ENCODE measurements at places on chromosomes 7 and 10.

DNA sequence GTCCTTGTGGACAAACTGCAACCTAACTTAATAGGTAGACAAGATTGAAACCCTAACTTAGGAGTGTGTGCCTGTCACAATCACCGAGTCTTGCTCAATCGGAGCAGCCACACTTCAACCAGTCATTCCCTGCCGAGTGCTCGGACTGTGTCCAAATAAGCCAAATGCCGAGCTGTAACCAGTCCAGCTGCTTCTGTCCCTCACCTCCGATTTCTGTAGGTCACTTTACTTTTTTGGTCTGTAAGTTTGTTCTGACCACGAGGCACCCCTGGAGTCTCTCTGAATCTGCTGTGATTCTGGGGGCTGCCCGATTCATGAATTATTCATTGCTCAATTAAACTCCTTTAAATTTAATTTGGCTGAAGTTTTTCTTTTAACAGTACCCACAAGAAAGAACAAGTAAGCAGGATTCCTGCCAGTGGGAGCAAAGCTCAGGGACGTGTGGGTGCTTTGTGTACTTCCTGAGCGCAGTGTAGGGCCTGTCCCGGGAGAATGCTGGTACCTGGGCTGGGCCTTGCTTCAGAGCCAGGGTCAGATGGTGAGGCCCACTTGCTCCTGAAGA, 140.1 kb downstream of the ACTR3B start:
- DNase-seq = no peak

DNA sequence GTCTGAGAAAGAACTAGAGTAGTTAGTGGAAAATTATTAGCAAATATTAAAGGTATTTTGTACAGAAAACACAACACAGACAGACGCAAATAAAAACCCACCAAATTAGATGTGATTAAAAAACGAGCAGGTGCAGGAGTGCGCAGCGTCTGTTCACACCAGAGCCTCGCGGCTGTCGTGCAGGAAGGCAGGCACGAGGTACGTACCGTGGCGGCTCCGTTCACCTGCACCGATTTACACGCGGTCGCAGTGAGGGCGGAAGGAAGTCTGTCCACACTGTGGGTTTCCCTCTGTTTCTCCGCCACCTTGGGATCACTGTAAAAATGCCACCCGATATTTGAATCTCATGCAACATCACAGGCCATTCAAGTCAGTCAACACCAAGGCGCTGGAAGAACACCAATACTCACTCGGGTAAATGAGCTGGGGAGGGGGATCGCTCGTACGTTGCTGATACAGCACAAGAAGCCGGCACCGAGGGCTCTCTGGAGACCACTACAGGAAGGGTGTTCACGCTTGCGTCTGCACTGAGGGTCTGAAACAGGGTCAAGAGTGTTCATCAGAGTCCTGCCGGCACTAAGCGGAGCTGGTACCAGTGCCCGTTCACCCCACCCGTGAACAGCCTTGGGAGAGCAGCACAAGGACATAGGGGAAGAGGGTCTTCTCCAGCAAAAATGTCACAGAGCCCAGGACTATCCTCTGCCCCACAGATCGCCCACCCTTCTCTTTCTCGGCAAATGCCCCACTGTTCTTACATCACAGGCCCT, 116.8 kb downstream of the LARP4B start:
- no peak for DNase-seq

GRCh38 chr10:16848562-16849154, 31.4 kb upstream of the RSU1 start:
- no peak for DNase-seq

GRCh38 chr10:23155169-23155568, 36.9 kb upstream of the PTF1A start:
- DNase-seq = no peak

DNA sequence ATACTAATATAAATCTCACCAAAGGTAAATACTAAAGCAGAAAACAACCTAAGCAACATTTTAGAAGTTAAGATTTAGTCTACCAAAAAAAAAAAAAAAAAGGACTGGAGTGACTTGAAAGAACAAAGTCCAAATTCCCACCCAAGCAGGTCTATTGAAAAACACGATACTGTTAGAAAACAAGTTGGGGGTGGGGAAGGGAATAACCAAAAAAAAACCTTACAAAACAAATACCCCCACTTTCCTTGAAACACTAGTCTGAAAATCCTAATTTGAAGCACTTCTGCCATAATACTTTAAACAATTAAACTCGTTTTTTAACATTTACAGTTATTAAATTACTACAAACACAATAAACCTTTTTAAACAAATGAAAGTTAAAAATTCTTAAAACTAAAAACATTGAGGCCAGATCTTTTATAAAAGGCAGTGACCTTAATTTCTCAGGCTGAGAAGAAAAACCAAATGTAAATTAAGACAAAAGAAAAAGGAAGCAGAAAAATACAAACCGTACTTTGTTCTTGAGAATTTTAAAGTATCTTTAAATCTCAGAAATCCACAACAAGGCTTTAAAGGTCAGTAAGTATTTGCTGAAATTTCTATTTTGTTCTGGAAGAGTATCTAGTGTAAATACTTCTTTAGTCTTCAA, 135.1 kb downstream of the NRBF2 start:
- DNase-seq = no peak

GRCh38 chr7:94338921-94339371, 55.7 kb upstream of the COL1A2 start:
- no peak for DNase-seq

GRCh38 chr7:96224685-96225084, 97.2 kb downstream of the SLC25A13 start:
- DNase-seq = no peak

- no peak for DNase-seq
These were observed 50.7 kb upstream of the ITGB8 start for GRCh38 chr7:20279979-20280378.

- DNase-seq = no peak
These were observed 210.7 kb upstream of the STEAP1 start for GRCh38 chr7:89943525-89944050.

DNA sequence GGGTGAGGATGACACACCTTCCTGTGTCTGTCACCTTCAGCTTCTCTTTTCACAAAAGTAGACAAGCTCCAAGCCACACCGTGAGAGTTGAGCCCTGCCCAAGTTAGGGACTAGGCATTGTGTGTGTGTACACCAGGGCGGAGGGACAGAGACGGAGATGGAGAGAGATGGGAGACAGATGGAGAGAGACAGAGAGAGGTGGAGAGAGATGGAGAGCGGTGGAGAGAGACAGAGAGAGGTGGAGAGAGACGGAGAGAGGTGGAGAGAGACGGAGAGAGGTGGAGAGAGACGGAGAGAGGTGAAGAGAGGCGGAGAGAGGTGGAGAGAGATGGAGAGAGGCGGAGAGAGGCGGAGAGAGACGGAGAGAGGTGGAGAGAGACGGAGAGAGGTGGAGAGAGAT, 207.0 kb downstream of the DNAJB6 start:
- no peak for DNase-seq

GRCh38 chr7:45647967-45648670, 74.0 kb downstream of the ADCY1 start:
- DNase-seq = no peak

DNA sequence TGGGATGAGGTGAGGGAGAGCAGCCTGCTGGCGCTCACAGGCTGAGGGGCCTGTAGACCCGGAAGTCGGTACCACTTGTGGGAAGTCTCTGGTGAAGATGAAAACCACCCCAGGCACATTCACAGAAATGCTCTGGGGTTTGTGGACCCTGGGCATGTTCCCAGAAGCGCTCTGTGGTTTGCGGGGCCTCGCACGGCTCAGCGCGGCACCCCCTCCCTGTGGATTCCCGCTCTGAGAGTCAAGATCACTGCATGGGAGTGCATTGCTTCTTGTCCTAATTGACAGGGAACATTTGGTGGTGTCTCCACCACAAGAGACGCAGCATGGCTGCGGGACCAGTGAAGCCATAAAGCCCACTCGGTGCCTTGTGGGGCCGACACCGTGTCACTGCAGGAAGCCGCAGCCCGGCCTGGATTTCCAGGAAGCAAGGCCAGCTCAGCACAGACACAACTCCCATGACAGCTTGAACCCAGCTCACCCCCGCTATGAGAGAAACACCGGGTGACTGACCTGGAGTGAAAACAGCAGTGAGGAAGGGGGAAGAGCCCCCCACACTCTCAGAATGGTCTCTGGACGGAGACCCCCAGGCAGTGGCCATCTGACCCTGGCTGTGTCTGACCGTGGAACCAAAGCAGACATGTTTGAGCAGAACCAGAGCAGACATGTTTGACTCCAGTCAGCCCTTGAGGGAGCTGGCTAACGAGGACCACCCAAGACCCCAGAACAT, 157.2 kb downstream of the PTPRN2 start:
- DNase-seq = no peak
